ENCODE measurements at places on chromosomes 12 and 14.
A peak's percentile ranks its signal among the peaks of the same experiment; 100 is the strongest.

GRCh38 chr14:31439561-31439960 is 17.7 kb downstream of the DTD2 start:
- no peak for DNase-seq

DNA sequence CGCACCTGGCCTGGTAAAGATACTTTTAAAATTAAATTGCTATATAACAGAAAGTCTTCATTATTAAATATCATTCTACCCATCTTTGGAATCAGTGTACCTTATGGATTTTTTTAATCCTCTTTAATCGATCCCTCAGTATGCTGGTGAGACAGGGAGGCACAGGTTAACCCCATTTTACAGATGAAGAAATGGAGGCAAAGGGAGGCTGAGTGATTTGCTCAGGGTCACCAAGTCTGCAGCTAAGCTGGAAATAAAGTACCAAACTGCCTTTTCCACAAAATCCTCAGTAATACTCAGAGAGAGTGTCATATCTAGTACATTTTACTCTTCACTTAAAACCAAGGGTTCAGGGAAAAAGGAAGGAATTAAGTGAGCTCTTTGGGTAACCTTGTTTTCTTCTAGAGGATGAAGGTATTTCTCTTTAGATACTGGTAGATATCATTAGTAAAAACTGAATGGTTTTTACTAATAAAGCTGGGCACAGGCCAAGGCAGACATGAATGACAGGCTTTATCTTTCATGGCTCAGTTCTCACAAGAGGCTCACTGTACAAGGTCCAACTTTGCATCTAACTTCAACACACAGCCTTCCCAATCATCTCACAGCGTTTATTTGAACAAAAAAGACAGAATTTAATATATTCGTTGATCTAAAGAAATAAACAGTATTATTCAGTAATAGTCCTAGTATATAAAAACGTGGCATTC is 35.3 kb upstream of the TTC7B start:
- DNase-seq: no peak

DNA sequence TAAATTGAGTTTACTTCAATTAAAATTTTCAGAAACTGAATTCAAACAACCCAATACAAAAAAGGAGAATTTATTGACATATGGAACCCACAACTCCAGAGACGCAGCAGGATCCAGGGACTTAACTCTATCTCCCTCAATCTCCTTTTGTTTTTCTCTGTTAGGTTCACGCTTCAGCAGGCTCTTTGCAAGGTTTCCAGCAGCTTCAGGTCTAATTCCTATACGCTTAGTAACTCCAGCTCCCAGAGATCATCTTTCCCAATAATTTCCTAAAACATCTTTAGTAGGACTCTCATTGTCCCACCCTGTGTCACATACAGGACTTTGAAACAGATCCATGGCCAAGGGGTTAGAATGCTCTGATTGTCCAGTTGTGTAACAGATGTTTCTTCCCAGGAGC is 175.2 kb downstream of the RMST start:
- DNase-seq: no peak

GRCh38 chr14:34733245-34733644 is 18.9 kb upstream of the CFL2 start:
- no peak for DNase-seq

- DNase-seq: no peak
Observed at GRCh38 chr12:108858311-108859074, 1.1 kb upstream of the SSH1 start.

GRCh38 chr12:85529896-85530295 is 249.9 kb downstream of the ALX1 start:
- no peak for DNase-seq

DNA sequence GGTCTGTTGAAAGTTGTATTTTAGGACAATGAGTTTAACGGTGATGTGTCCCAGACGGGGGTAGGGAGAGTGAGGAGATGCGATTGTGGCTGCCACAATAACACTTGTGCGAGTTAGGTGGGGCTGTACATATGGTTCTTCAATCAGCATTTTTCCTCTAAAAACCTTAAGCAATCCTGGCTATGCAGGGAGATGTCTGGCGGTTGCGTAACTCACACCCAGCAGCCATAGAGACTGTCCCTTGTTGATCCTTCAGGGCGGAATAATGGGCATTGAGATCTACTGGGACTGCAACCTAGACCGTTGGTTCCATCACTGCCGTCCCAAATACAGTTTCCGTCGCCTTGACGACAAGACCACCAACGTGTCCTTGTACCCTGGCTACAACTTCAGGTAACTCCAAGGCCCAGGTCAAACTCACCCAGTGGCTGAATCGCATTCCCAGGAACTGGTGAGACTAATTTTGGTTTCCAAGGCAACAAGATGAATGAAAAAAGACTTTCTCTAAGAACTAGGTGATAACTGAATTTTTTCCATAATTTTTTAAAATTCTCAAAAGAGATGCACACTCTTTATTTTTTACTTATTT is 34.6 kb downstream of the P2RX7 start:
- DNase-seq: no peak

DNA sequence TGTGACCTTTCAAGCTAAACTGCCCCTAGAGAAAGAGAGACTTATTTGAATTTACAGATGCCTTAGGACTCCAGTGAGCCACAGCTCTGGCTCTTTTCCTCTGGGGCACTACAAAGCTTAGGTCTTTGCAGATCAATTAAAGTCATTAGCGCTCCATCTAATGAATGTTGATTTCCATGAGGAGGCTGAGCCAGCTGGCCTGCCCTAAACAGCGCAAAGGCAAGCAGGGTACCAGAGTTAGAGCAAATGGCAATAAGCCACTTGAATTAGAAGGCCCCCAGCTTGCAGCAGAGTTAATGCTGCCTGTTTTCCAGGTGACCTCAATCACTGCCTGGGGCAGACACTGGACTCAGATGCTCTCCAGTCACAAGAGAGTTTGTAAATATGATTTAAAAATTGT is 695.3 kb downstream of the DIO2 start:
- DNase-seq: no peak

GRCh38 chr12:127241072-127241817 is 1025.7 kb upstream of the TMEM132C start:
- DNase-seq: no peak

GRCh38 chr12:110683888-110684287 is 5.0 kb downstream of the HVCN1 start:
- no peak for DNase-seq

- DNase-seq: no peak
Observed at GRCh38 chr12:89273525-89273924, 78.8 kb downstream of the DUSP6 start.

- DNase-seq: no peak
Observed at GRCh38 chr12:12499909-12500604, 62.6 kb downstream of the DUSP16 start.

- no peak for DNase-seq
Observed at GRCh38 chr12:49332441-49332861, 4.5 kb downstream of the C1QL4 start.

- no peak for DNase-seq
Observed at GRCh38 chr14:52678591-52678990, 16.8 kb downstream of the ERO1A start.

GRCh38 chr12:57637364-57637763 is 4.4 kb upstream of the B4GALNT1 start:
- no peak for DNase-seq

DNA sequence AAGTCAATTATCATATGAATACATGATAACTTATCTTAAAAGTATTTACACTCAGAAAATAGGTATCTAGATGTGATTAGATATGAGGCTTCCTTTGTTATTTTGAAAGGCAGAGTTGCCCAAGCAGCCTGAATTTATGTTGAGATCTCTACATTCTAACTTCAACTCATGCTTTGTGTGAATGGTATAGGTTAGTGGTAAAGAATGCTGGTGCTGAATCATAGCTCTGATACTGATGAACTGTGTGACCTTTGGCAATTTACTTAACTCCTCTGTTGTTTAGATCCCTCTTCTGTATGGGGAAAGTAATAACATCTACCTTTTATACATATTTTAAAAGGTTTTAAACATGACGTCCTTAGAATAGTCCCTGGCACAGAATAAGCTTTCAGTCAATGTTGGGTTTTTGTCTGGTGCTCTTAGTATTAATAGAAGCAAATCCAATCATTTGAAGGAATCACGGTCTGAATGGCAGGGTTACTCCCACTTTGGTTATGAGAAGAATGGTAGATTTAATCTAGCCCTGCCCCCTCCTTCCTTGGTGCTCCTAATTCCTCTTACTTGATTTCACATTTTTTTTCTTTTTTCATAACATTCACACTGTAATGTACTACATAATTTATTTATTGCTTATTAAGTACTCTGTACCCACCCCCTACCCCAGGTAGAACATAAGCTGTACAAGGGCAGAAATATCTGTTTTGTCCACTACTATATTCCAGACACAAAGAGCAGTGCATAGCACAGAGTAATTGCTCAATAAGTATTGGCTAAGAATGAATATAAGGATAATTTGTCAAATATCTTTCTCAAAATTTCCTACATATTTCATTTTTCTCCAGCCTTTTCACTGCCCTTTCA is 203.3 kb upstream of the KRR1 start:
- DNase-seq: no peak

DNA sequence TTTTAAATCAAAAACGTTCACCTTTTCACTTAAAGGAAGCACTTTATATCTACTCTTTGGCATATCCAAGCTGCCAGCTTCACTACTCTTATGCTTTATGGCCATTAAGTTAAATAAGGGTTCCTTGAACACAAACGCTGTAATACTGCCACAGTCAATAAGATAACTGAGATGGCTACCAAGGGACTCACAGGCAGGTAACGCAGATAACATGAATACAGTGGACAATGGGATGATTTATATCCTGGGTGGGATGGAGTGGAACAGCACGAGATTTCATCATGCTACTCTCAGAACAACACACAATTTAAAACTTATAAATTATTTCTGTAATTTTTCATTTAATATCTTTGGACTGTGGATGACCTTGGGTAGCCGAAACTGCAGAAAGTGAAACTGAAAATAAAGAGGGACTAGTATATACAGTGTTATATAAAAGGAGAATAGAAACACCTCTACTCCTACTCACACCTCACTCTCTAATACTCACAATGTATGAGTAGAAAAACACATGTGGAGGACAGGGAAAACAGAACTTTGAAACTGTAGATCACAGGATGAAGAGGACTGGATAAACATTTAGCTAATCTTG is 367.3 kb downstream of the C12orf50 start:
- DNase-seq: no peak

- DNase-seq: peak; percentile 56
Observed at GRCh38 chr14:93994919-93995682, 2.0 kb upstream of the CCDC197 start.

DNA sequence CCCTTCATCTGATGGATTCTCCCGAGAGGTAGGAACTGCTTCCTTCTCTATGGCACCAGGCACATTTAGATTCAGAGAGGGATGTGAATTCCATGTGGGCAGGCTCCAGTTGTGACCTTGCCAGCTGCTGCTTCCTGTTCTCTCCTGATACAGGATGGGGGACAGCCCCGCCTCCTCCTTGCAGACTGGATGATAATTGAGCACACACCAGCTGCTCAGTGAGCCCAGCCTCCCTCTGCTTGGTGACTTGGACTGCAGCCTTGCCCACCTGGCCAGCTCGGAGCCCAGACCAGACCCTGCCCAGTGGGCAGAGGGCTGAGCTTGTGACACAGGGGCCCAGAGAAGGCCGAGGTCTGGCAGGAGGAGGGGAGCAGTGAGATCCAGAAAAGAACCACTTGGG is 90.2 kb downstream of the CALM1 start:
- no peak for DNase-seq

GRCh38 chr12:7161327-7161726 is 28.2 kb upstream of the PEX5 start:
- no peak for DNase-seq

- no peak for DNase-seq
Observed at GRCh38 chr12:130764475-130765185, 48.5 kb upstream of the RIMBP2 start.

GRCh38 chr12:54981796-54982195 is 2.8 kb downstream of the TESPA1 start:
- DNase-seq: no peak

GRCh38 chr14:54564868-54565784 is 1.8 kb upstream of the SAMD4A start:
- peak; percentile 67 for DNase-seq

DNA sequence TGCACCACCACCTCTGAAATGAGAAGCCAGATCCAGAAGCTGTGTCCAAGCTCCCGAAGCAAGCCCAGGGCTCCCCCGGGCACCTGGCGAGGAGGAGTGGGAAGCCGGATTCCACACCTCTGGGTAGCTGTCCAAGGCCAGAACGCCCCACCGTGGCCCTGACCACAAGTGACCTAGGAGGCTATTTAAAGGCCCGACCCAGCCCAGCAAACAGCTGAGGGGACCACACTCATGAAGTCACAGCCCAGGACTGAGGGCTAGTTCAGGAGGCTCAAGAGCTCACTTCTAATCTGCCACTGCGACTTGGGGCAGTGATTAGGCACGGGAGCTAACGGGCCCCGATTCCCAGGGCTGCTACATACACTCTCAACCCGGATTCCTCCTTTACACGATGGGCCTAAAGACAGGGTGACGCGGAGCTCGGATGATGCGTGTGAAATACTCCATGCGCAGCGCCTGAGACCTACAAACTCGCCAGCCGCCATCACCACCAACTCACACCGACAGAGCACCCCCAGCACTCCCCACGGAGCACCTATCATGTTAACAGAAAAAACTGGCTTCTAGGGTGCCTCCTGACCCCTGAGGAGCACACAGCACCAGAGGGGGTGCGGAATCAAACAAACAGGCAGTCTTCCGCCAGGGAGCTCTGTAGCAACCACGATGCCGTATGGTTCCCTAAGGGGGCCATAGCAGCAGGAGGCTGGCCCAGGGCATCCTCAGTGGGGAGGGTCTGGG is 84.0 kb upstream of the GPR68 start:
- no peak for DNase-seq

- DNase-seq: no peak
Observed at GRCh38 chr14:89121968-89122620, 294.9 kb downstream of the FOXN3 start.

DNA sequence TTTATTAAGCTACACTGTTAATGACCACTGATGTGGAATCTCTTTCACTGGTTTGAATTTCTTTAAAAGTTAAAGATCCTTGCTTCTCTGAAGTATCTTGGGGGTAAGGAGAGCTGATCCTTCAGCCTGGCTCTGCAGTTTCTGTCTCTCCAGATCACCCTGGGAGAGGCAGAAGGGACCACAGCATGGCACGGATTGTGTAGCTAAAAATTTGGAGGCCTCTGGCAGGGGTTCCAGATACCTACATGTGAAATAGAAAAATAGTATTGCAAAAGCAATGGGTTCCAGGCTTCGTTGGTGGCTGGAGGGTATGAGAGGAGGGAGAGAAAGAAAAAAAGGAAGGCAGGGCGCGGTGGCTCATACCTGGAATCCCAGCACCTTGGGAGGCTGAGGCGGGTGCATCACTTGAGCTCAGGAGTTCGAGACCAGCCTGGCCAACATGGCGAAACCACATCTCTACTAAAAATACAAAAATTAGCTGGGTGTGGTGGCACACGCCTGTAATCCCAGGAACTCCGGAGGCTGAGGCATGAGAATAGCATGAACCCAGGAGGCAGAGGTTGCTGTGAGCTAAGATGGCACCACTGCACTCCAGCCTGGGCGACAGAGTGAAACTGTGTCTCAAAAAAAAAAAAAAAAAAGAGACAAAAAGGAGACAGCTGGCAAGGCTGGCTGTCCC is 3.4 kb downstream of the CHST11 start:
- DNase-seq: no peak

GRCh38 chr12:13576935-13577500 is 380.5 kb downstream of the EMP1 start:
- no peak for DNase-seq

GRCh38 chr14:74804219-74804825 is 41.2 kb downstream of the YLPM1 start:
- no peak for DNase-seq

- DNase-seq: no peak
Observed at GRCh38 chr12:89059721-89060541, 292.4 kb downstream of the DUSP6 start.

- no peak for DNase-seq
Observed at GRCh38 chr12:80269803-80270552, 170.6 kb downstream of the OTOGL start.
